ENCODE measurements at places on chromosomes 11 and 22. TPM values are rescaled to one million over a fixed set of nuclear protein-coding genes. Genes with fewer than 3 reads are reported as not detected.
A peak's percentile ranks its signal among the peaks of the same experiment; 100 is the strongest.

- no peak for DNase-seq
Measured at GRCh38 chr11:33160136-33160535, 1.1 kb downstream of the CSTF3 start.

The HBG2 gene
- not detected for total RNA-seq

The DDTL gene
- 1.6 TPM for total RNA-seq

The NLRP6 gene
- 0.32 TPM for total RNA-seq

- peak; percentile 87 for DNase-seq
Measured at GRCh38 chr11:128859563-128860441, 7.3 kb downstream of the KCNJ1 start.

The APOBEC3B gene
- total RNA-seq = 0.55 TPM

The DCDC1 gene
- not detected for total RNA-seq

DNA sequence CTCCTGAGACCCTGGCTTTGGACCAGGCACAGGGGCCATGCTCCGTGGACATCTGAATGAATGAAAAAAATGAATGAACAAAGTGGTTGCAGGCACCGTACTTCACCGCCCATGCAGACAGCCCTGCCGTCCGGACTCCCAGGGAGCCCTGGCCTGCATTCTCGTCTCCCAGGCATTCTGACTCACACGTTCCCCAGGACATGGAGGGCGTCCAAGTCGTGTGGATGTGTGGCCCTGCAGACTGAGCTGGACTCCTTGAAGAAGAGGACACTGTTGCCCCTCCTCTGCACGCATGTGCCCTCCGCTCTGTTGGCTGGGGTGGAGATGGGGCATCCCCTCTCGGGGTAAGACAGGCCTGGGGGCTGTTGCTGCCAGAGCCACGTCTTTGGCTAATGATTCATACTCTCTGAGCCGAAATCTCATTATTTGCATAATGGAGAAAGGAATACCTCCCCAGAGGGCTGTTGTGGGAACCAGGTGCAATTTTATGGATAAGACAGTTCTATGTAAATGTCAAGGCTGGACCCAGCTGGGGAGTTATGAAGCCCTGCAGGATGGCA is 49.7 kb downstream of the RTL6 start:
- peak; percentile 84 for DNase-seq

DNA sequence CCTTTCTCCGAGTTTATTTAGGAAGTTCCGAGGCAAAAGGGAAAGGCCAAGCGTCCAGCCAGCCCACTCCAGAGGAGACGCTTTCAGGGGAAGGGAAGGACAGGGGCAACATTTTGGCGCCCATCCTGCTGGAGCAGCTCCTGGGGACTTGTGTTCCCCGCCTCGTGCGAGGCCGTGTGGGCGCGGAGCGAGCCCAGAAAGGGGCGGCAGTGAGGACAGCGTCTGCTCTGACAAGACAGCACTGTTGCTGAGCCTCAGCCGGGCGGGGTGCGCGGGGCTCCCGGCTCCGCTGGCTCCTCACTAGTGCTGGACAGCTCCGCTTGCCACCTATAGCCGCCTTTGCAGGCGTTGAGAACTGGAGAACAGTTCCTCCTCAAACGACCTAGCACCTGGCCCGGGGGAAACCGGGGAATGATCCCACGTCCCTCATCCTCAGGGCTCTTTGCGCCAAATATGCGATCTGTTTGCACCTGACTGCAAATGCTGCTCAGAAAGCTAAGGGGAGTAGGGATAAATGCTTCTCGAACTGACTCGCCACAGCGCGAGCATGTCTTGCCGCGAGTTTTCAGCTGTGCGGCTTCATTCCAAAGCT is 722 bp upstream of the GUCY1A2 start:
- DNase-seq = peak; percentile 66

GRCh38 chr22:49847751-49848689 is 5.6 kb upstream of the ZBED4 start:
- peak; percentile 52 for DNase-seq

GRCh38 chr11:1370186-1371025 is 19.3 kb upstream of the BRSK2 start:
- no peak for DNase-seq

The TMPRSS4 gene
- not detected for total RNA-seq

GRCh38 chr22:43755452-43755851 is 56.7 kb downstream of the EFCAB6 start:
- no peak for DNase-seq

GRCh38 chr22:37959231-37959825 is 5.8 kb downstream of the POLR2F start:
- DNase-seq = no peak

The OR10D3 gene
- not detected for total RNA-seq

DNA sequence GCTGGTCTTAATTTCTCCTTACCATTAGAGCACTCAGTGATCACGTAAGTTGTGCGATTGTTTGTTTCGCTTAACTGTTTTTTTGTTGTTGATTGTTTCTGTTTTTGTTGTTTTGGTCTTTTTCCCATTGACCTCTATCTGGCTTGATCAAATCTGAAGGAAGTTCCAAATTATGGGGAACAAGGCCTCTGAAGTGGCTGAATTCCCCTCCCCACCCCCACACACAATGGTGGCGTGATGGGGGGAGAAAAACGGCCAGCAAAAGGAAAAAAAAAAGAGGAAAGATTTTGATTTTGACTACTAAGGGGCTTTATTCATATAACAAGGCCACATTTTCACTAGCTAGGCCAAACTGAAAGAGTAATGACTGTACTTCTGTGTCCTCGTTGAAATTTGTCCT is 53.6 kb downstream of the OSBPL5 start:
- no peak for DNase-seq

GRCh38 chr11:9823439-9823838 is 159.6 kb downstream of the SWAP70 start:
- no peak for DNase-seq

DNA sequence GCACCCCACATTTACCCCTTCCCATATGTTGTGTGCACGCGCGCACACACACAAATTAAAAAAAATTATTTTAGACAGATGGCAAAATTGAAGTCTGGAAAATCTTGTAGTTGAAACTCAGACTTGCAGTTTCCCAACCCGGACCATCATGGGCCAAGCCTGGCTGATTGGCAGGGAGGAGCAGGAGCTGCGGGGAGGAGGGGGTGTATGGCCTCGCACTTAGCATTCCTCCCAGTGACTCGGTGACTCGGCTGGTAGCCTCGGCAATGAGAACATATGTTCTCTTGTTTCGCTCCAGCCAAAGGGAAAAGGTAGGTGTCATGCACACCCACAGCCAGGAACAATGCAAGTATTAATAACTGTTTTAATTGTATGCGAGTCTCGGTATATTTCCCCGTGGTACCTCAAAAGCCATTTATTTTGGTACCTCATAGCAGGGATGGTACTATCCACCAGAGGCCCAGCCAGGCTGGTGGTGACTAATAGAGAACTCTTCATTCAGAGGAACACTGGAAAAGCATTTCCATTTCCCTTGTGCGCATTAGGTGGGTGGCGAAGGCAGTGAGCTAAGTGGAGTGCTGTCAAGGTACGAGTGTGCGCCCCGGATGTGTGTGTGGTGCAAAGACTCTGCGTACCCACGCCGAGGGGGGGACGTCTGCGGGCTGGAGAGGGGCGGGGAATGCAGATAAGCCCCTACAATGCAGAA is 92.5 kb downstream of the DSCAML1 start:
- peak; percentile 51 for DNase-seq

DNA sequence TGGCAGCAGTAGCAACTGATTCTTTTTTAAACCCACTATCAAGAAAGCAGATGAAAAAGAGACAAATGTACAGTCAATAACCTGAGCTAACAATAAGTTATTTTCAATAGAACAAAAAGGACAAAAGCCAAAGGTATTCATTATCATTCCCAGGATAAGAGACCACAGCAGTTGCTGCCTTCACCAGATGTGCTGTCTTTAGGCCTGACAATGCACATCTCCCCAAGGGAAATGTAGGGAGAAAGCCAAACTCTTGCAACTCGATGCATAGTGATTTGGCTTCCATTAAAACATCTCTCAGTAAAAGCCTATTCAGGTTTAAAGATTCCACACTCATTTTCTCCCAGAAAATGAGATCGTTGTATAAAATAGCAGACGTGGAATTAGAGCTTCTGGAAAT is 210.7 kb downstream of the METTL15 start:
- DNase-seq = no peak

DNA sequence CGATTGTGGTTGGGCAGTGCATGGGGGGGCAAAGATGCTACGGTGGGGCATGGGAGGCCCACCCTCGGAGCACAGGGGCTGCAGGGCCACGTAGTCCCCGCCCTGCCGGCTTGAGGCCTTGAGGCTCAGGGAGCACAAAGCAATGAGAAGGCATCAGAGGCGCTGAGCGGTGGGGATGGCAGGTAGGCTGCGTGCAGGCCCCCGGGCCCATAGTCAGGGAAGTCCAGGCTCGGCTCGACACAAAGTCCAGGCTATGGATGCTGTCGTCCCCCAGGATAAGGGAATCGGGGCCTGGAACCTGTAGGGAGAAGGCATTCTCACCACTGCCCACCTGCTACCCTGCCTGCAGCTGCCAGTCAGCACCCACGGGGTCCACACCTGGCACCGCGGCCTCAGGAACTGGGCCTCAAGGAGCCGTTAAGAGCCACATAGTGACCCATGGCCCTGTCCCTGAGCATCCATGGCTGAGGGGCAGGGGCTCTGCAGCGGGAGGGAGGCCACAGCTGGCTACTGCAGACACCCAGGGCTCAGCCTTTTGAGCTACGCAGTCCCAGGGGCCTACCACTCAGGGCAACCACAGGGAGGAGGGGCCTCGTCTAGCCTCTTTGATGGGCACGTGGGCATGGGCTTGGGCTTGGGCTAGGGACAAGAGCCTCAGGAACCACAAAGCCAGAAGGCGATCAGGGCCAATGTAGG is 179.7 kb downstream of the IGLL1 start:
- DNase-seq = no peak

The PYGM gene
- 175 TPM for total RNA-seq

- no peak for DNase-seq
Measured at GRCh38 chr11:76131671-76132631, 74.4 kb downstream of the WNT11 start.

The CASP12 gene
- not detected for total RNA-seq

The GPHA2 gene
- total RNA-seq = not detected

The CDK2AP2 gene
- total RNA-seq = 55.0 TPM

The CLP1 gene
- 7.7 TPM for total RNA-seq

- no peak for DNase-seq
Measured at GRCh38 chr11:14414470-14415461, 55.8 kb upstream of the RRAS2 start.

GRCh38 chr11:124934862-124935547 is 842 bp downstream of the HEPACAM start:
- no peak for DNase-seq

The TMEM45B gene
- 0.10 TPM for total RNA-seq

The CLDN5 gene
- total RNA-seq = 25.5 TPM

GRCh38 chr11:117428856-117429229 is 101.2 kb downstream of the CEP164 start:
- DNase-seq = no peak

The C11orf91 gene
- total RNA-seq = not detected

DNA sequence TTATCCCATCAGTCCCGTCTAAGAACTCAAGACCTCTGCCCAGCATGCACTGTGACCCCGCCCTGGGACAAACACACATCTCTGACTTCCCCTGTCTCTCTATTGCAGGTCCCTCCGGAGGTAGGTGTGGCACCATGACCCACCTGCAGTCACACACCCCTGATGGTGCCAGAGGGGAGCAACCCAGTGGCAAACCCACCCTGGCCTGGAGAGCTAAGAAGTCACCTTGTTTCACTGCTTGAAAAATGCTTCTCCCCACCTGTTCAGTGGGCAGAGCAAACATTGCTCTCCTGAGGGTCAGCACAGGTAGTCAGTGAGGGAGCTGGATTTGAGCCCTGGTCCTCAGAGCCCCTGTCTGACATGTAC is 23.9 kb downstream of the CAPN1 start:
- DNase-seq = no peak

GRCh38 chr22:37904572-37905533 is 1.2 kb upstream of the MICALL1 start:
- no peak for DNase-seq

GRCh38 chr11:92166335-92166734 is 58.3 kb upstream of the FAT3 start:
- no peak for DNase-seq

DNA sequence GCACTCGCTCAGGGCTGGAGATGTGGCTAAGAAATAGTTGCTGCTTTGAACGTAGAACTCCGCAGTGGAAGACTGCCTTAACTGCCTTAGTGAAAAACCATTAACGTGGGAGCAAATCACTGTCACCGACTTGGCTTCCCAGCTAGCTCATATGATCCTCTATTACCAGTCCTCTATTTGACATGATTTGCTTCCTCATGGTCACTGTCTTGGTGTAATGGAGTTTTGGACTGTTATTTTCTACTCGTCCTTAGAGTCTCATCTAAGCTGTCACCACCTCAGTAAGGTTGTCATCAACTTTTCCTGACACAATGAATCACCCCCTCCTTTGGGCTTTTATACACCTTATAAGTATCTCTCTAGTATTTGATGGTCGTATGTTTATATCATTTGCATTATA is 167.1 kb upstream of the NARS2 start:
- DNase-seq = no peak

GRCh38 chr22:39242595-39243438 is 2.0 kb downstream of the PDGFB start:
- DNase-seq = peak; percentile 51

DNA sequence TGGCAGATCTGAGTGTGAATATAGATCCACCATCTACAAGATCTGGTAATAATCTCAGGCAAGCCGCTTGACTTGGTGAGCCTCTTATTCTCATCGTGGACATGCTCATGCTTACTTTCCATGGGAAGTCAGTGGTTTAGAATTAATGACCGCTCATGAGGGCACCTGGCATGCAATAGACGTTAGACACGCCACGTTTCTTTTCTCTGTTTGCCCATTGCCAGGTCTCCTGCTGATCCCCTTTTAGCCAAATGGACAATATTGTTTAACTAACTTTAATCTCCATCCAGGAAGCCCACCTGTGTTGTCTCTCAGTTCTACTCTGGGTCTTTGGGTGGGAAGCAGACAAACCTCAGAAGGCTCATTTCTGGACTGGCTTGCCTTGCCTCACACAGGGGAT is 439.1 kb downstream of the ETS1 start:
- no peak for DNase-seq

- DNase-seq = no peak
Measured at GRCh38 chr11:101618709-101619108, 34.9 kb upstream of the TRPC6 start.

The VPREB3 gene
- total RNA-seq = 0.97 TPM

DNA sequence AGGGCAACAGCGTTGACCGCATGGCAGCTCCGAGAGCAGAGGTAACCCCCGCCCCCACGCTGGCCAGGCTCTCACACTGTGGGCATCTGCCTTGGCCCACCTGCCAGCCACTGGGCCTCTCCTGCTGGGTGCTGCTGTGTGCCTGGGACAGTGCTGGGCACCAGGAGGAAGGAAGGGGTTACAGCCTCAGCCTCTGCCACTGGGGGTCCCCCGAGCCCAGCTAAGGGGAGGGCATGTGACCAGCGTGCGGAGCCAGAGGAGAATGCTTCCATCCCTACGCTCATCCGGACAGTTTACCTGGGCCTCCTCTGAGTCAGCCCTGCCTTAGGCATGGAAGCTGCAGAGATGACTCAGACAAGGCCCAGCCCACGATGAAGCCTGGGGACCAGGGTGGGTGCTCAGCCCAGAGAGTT is 10.9 kb downstream of the NCF4 start:
- no peak for DNase-seq

All from left ventricle myocardium superior (tissue), 1 donor.